D721Med (cell line): ENCODE measurements at places on chromosomes 3 and 15.

GRCh38 chr15:69454953-69455352, 2.3 kb downstream of the RPLP1 start:
- no peak for DNase-seq

- no peak for DNase-seq
Measured at GRCh38 chr3:138947495-138948121, 591 bp downstream of the FOXL2NB start.

DNA sequence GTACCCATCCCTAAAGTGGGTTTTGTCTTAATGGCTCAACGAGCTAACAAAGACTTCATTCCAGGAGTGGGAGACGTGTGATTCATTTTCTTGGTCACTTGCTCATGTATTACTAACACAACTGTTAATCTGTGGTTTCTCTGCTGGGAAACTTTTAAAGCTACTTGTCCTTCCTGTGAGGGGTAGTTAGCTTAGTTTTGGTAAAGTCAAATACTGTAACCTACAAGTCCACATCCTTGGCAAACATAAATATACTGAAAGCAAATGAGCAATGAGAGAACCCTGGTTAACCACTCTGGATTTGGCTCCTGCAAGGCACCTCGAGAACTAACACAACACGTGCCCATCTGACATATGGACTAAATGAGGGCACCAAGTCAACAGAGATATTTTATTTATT, 19.9 kb downstream of the NOX5 start:
- no peak for DNase-seq

GRCh38 chr3:131731709-131732108, 228.9 kb upstream of the MRPL3 start:
- no peak for DNase-seq

- DNase-seq, result no peak
Measured at GRCh38 chr3:160801386-160802118, 45.5 kb downstream of the PPM1L start.

- no peak for DNase-seq
Measured at GRCh38 chr3:13018043-13018451, 55.2 kb downstream of the IQSEC1 start.

- DNase-seq, result no peak
Measured at GRCh38 chr15:31302029-31302657, 24.5 kb upstream of the KLF13 start.

DNA sequence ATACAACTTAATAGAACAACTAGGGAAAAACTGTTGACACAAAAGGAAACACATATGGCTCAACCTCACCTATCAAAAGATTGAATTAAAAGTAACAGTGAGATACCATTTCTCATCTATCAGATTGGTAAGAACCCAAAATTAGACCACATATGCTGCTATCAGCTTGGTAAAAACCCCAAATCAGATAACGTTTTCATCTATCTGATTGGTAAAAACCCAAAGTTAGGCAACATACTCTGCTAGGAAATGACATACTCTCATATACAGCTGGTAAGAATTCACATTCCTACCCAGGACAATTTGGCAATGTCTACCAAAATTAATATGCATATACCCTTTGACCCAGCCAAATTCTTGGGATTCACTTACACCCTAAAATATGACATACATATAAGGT, 26.3 kb downstream of the NRG4 start:
- no peak for DNase-seq

GRCh38 chr3:156311431-156311830, 191.1 kb downstream of the KCNAB1 start:
- DNase-seq, result no peak

DNA sequence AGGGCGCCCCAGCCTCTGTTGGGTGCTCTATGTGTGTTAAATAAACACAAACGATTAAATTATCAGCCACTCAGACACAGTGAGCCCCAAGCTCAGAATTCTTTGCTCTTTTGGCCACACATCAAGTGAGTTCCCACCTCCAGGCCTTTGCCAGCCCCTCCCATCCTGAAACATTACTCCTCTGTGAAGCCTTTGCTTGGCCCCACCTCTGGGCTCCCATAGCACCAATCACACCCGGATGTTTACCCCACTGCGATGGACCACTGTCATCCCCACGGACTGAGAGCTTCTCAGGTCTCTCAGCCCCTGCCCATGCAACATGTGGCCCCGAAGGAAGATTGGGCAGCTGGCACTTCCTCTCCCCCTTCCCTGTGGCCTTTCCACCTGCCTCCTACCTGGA, 85.1 kb downstream of the NUP210 start:
- DNase-seq, result no peak

GRCh38 chr3:121794264-121794983, 40.4 kb downstream of the IQCB1 start:
- no peak for DNase-seq

DNA sequence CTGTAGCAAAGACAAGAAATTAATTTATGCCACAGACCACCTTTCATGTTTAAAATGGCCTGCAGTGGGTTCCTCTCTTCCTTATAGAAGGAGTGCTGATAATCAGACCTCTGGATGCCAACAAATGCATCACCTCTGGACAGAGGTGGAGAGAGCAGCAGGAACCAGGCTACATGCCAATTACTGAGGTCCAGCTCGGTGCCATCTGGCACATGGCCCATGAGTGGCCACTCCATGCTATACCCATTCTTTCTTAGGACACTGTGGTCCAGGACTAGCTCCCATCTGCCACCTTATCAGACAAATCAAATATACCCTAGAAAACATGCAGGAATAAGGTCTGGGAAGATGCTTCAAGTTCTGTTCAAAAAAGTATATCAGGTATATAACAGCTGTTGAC, 60.7 kb downstream of the TBC1D2B start:
- DNase-seq, result no peak

DNA sequence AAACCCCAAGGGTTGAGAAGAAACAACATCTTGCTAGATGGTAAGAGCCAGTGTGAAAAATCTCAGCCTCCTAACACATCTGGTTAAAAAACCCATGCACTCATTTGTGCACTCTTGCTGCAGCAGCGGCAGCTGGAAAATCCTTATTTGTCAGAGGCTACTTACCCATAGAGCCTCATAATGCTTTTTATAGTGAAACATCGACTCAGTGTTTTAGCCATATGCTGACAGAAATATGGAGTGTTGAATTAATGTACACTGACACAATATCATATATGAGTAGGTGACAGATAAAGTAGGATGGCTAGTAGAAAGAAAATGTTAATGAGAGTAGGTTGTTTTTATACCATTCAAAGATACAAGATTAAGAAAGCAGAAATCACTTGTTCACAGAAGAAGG, 13.0 kb downstream of the SLC9A9 start:
- no peak for DNase-seq

DNA sequence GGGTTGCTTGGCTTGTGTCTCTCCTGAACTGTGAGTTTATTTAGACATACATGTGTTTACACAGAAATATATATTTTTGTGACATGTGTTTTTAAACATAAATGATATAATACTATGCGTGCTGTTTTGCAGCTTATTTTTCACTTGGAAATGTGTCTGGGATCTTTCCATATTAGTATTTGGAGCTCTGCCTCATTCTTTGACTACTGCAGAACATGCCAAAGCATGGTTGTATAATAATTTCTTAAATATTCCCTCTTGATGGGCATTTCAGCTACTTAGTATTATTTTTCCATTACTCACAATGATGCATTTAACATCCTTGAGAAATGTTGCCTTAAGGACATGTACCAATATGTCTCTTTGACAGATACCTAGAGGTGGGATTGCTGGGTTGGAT, 19.5 kb downstream of the ANAPC13 start:
- no peak for DNase-seq

DNA sequence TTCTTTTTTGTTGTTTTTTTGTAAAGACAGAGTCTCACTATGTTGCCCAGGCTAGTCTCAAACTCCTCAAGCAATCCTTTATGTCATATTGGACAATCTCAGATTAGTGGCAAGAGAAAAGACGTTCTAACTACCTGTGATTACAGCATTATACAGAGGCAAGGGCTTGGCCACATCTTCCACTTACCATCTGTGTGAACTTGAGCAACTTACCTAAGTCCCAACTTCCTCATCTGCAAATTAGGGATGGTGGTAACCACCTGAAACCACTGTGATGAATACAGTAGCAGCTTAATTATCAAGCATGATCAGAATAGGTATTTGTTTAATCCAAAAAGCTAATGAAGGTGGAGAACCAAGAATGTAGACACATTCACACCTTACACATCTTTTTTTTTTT, 16.1 kb downstream of the LRRC2 start:
- DNase-seq, result no peak

DNA sequence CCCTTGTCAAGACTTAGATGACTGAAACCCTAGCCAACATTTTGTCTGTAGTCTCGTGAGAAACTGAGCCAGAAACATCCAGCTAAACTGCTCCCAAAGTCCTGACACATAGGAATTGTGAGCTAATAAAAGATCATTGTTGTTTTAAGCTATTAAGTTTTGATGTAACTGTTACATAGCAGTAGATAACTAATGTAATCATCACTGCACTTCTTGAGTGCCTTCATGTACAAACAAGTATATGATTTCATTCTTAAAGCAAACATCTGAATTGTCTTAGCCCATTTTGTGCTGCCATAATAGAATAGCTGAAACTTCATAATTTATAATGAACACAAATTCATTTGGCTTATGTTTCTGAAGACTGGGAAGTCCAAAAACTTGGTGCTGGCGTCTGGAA, 87.3 kb downstream of the NSUN3 start:
- no peak for DNase-seq
